ENCODE measurements at places on chromosomes 6 and 20.

DNA sequence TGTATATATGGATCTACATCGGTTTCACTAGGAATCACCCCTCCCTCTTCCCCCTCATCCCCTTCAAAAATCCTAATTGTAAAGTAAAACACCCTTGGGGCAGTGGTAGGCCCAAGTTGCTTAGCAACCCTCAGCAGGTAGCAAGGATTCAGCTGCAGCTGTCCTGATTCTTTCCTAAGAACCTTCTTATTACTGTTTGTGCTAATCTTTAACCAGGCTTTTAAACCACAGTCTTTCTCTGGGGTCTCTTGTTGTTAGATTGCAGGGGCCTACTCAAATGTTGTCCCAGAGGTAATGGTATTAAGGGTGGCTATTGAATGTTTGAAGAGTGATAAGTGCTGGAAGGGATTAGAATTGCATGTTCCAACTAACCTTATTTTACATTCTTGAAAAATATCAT lies 46.4 kb downstream of the PRL start:
- DNase-seq, result no peak

GRCh38 chr6:139062932-139063646 lies 34.5 kb downstream of the ABRACL start:
- DNase-seq, result no peak

DNA sequence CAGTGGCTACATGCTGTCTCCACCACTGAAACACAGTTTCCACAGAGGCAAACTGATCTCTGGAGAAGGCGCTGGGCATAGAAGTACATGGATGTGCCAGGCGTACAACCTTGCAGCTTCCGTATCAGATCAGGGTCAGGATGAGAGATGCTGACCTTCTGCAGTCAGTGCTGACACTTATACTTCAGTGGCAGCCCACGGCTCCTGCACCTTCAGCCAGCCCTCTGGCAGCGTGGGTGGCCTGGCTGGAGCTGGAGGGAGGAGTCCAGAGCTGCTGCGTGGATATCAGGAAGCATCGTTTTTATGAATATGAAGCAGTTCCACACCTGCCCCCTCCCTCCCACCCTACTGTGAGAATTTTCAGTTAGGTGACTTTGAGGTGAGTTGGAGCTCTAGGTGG lies 149.3 kb downstream of the CFAP61 start:
- DNase-seq, result no peak

DNA sequence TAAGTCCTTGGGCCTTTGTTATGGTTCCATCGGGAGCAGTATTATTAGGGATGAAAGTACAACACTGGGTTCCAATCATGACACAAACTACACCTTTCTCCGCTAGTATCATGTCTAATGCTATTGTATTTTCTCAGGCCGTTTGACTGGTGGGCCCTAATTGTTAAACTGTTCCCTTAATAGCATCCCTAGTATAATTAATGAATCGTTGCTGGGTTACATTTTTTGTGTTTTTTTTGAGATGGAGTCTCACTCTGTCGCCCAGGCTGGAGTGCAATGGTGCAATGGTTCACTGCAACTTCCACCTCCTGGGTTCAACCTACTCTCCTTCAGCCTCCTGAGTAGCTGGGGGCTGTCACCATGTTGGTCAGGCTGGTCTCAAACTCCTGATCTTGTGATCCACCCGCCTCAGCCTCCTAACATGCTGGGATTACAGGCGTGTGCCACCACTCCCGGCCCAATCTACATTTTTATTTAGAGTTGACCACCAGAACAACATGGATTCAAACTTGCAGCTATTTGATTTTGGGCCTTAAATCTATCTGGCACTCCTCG lies 4.1 kb upstream of the ZNFX1 start:
- no peak for DNase-seq

DNA sequence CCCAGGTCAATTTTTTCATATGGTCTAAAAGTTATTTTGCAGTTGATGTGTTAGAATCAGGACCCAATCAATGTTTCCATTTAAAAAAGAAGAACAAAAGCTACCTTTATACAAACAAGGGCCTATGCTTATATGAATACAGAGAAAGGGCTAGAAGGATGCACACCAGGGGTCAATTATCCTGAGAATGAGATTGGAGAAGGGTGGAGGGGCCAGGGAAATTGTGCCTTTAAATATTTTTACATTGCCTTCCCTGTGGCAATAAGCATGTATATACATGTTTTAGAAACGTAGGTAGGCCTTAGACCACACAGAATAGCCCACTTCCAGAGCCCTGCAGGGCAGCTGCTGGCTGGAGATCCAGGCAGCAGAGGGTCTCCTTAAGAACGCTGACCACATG lies 12.7 kb downstream of the EXOC2 start:
- DNase-seq, result no peak

GRCh38 chr6:53315086-53315724 lies 33.5 kb downstream of the ELOVL5 start:
- no peak for DNase-seq

- DNase-seq, result no peak
Measured at GRCh38 chr20:32628960-32629530, 43.9 kb upstream of the NOL4L start.

DNA sequence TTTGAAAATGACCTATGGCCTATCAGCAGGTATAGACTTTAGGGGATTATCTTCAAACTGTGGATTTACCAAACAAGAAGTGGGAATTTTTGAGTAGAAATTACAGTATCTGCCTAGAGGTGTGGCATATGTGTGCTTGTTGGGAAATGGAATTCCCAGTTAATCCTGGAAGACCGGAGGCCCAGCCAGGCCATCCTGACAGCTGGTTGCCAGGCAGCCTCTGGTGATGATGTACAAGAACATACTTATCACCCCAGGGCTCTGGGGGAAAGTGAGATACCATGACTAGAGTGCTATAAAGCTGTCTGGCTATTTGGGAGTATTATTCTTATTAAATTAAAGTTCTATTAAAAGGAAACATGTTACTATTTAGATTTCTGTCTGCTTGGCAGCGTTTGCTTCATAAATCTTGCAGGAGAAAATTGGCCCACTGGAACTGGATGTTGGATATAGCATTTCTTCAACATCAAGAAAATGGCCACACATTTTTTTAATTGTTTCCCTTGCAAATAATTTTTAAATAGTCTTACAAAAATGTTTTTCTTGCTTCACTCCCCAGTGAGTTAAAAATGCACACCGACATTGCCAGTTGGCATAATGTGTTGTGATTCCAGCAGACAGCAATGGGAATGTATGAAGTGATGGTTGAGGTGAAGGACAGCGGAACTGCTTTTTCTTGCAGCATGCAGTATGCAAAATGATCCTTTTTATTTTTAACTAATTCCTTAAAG lies 187.8 kb downstream of the MYLK4 start:
- no peak for DNase-seq

GRCh38 chr6:88301888-88302768 lies 136.0 kb upstream of the CNR1 start:
- no peak for DNase-seq

DNA sequence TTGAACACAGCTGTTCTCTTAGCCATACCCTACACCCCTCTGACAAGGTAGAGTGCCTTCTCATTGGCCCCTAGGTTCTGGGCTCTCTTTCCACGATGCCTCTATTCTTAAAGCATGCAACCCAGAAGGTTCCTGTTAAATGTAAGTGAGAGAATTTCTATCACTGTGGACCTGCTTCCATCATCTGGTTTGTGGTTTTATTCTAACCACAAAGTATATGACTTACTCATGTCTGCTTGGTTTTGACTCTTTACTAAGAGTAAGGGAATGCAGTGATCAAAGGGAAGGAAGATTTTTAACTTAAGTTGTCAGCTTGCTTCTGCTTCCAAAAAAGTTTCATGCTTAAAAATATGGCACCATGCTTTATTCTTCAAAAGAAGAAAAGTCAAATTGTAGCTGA lies 80.2 kb downstream of the ANKEF1 start:
- no peak for DNase-seq

- no peak for DNase-seq
Measured at GRCh38 chr6:34571388-34571787, 15.3 kb upstream of the SPDEF start.

- no peak for DNase-seq
Measured at GRCh38 chr6:164640956-164641355, 668.4 kb downstream of the C6orf118 start.

- DNase-seq, result no peak
Measured at GRCh38 chr20:58033026-58033536, 195.4 kb downstream of the ANKRD60 start.

- DNase-seq, result no peak
Measured at GRCh38 chr6:149821492-149821891, 42.7 kb downstream of the LRP11 start.

DNA sequence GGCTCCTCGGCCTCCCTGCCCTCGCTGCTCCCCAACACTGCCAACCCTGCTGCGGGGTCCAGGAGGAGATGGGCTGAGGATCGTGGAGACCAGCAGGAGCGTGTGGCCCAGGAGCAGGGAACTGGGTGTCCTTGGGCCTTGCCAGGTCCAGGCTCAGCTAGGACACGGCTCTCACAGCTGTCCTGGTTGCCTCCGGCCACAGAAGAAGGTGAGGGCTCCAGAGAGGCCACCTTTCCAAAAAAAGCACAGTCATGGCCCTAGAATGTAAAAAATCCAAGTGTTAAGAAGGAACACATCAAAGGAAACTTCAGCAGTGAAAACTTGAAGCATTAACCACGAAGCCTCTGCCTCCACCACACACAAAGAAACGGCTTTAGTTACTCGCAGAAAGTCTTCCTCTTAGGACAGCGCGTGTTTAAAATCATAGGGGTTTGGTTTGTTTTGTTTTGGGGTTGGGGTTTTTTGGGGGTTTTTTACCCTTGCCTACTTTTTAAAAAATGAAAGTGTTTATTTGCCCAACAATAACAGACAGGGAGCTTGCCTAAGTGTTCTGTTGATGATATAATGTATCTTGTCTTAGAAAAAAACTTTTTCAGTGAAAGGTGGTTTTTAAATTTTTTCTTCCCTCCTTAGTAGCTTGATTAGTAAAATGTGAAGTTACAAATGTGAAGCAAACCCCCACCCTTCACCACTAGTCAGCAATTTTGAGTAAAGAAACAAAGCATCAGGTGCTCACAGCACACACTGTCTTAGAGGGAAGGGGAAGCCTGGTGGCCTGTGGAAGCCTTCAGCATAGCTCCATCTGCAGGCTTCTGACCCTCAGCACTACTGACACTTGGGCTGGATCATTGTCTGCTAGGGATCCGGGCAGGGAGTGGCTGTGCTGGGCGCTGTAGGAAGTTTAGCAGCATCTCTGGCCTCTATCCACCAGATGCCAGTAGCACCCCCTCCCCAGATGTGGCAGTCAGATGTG lies 60.0 kb downstream of the PTPN1 start:
- no peak for DNase-seq

DNA sequence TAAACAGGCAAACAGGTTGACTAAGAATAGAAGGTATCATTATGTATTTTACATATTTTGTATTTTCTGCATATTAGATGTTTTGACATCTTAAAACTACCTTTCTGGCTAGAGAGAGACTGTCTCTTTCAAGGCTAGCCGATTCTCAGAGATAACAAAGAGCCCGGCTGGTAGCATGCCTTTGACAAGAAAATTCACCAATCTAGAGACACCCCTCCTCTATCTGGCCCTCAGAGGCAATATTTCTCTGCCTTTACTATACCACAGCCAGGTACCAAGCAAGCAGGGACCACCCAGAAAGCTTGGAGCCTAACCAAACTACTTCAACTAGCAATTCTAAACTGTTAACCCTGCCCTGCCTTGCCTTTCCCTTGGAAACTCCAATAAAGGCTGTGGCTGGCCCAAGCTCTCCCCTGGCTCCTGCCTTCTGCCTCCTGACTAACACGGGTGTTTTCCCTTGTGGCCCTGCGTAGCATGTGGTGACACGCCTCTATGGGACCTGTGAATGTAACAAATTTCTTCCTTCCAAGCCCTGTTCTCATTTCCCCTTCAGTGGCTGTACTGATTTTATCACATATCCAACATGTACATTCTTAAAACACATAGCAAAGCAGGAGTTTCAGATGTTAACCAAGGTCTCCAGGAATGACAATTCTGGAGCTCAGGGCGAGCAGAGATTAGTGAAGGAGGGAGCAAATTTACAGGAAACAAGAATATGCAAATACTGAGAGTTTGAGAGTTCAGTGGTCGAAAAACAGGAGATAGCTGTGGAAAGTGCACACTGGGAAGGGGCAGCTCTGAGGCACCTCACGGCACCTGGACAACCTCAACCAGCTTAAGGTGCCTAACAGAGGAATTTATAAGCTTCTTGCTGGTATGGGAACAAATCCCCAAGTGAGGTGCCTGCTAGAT lies 120.8 kb downstream of the BACH2 start:
- DNase-seq, result no peak

DNA sequence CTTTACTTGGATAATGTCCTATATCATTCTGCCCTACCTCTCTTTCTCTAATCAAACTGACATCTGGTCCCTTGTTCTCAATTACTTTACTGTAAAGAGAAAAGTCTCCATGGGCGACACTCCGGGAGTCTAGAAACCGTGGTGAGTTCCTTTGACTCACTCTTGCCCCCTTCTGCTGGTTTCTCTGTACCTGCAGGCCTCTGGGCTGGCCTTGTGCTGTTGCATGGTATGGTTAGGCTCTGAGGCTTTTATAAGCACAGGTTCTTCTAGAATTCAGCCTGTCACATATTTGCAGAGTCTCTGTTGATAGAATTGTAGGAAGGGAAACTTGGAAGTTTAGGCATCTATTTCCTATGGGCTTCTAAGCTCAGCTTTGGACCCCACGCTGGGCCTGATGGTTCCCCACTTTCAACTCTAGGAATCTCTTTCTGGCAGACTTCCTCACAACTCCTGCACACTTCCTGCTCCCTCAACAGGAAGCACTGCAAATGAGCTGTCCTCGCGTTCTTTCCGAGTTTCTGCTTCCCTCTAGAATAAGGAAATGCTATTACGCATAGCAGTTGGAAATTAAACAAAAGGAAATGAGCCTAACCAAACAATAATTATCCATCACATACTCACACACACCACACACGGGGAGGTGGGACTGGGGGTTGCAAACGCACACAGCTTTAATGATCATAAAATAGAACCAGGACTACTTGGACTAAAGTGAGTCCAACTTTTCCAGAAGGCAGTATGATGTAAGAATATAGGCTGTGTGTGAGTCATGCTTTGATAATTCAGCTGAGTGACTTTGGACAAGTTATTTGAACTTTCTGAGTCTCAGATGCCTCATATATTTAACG lies 683.3 kb downstream of the QKI start:
- no peak for DNase-seq

DNA sequence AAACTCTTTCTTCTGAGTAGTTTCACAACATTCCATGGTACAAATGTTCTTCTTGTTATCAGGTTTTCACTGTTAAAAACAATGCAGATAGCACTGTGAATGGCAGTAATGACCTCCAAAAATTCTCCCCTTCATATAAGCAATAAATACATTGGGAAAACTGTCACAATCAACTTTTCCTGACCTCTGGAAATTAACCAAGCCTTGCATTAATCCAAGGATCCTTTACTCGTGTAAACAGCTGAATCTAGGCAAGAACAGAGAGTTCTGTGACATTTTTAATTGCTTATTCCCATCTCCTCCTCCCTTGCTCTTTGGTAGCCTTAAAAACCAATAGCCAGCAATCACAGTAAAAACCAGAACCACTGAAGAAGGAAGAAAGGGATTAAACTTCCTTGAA lies 37.8 kb downstream of the FOXQ1 start:
- DNase-seq, result no peak

- peak; percentile 57 for DNase-seq
Measured at GRCh38 chr6:41463062-41463930, 82.9 kb upstream of the FOXP4 start.

- DNase-seq, result no peak
Measured at GRCh38 chr6:4941782-4942672, 61.8 kb downstream of the RPP40 start.

GRCh38 chr6:19849755-19850154 lies 12.6 kb downstream of the ID4 start:
- DNase-seq, result no peak

All from hypothalamus (tissue), 51 donors.